NCI-H1930 (cell line): ENCODE measurements at places on chromosomes 12 and 14.

DNA sequence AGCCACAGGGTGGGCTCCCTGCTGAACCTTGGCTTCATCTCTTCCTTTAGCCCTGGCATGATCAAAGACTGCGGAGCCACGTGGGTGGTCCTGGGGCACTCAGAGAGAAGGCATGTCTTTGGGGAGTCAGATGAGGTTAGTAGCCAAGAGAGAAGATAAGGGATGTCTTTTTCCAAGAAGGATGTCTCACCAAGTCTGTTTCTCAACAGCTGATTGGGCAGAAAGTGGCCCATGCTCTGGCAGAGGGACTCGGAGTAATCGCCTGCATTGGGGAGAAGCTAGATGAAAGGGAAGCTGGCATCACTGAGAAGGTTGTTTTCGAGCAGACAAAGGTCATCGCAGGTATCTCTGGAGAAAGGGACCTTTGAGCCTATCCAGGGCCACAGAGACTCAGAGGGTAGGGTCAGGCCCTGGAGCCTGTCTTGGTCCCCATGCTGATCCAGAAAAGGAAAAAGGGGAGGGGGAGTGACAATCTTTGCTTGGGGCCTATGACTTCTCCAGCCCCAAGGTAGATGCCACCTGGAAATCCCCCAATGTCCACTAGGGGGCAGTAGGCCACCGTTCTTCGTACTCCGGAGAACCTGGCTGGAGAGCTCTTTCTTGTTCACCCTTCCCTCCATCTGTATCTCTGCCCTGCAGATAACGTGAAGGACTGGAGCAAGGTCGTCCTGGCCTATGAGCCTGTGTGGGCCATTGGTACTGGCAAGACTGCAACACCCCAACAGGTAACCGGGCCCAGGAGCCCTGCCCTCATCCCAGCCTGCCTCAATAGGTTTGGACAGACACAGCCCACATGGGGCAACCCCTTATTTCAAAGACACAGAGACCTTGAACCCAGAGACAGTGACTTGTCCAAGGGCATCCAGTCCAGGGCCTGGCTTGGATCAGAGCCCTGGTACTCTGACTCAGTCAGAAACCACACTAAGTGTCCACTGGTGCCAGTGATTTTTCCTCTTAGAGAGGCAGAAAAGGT, 2.0 kb downstream of the TPI1 start:
- peak; percentile 87 for DNase-seq

- no peak for DNase-seq
These were observed 33.2 kb upstream of the RAD51AP1 start for GRCh38 chr12:4505376-4505986.

GRCh38 chr14:22059201-22059600, 385.6 kb upstream of the OR4E1 start:
- DNase-seq = no peak

GRCh38 chr14:88987516-88987915, 163.1 kb downstream of the TTC8 start:
- DNase-seq = no peak

- no peak for DNase-seq
These were observed 3.5 kb upstream of the UTP20 start for GRCh38 chr12:101276433-101276832.

DNA sequence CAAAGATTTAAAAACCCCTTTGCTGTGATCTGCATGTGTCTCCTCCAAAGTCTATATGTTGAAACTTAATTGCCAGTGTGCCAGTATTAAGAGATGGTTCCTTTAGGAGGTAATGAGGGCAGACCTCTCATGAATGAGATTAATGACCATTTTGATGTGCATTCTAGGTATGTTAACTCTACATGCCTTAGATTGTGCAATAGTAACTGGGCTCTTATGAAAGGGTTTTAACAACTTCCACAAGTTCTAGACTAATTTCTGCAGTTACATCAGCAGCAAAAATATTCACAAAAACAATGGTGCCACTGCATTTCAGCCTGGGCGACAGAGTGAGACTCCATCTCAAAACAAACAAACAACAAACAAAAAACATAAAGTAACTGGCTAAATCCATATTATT, 3.8 kb upstream of the TAS2R10 start:
- no peak for DNase-seq

DNA sequence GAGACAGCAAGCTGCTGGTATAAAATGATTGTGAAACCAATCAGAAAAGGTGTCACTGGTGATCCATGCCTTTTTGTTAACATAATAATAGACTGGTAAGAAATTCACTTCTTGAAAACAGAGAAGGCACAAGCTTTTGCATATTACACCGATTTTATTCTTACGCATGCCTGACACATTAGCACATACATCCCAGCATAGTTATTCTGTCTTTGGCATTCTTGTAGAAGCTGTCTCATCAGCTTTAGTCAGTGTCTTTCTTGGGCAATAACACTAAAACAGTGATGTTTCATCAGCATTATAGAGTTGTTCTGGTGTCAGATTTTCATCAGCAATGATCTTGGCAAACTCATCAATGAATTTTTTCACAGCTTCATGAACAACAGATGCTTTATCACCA, 283.4 kb upstream of the TMTC1 start:
- no peak for DNase-seq

- no peak for DNase-seq
These were observed 9.2 kb upstream of the PNMA1 start for GRCh38 chr14:73723406-73723796.

DNA sequence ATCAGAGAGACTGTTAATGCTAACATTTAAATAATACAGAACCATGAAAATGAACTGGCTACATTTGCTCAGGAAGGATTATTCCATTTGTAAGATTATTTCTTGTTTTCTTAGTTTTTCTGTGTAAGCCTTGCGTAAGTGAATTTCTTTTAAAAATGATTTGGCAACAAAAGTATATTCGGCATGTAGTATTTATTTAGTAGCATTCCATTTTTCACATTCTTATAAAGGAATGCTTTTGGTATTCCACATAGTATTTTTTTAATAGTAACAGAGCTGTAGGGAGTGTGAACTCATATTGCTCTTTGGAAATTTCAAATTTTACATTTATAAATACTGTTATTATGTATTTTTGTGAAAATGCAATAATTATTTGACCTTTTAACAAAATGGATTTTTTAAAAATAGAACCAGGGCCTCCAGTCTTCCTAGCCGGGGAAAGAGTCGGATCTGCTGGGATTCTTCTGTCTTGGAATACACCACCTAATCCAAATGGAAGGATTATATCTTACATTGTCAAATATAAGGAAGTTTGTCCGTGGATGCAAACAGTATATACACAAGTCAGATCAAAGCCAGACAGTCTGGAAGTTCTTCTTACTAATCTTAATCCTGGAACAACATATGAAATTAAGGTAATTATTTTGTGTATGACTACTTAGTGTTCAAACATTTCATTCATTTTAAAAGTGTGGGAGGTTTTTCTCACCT, 1.2 kb downstream of the PTPRQ start:
- no peak for DNase-seq

DNA sequence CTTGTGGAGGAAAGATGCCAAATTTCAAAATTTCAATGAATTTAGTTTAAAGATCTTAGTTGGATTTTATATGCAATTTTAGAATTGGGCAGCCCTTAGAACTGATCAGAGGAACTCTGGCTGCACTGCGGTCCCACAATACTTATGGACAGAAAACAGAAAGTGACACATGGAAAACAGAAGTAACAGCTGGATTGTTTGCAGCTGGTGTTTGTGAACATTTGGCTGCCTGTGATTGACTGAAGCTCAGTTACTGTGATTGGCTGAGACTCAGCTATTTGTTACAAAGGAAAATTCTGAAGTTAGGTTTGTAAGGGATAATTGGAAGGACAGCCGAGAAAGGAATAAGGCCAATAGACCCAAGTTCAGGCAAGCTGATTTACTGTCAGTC, 10.0 kb upstream of the KRT86 start:
- DNase-seq = no peak

DNA sequence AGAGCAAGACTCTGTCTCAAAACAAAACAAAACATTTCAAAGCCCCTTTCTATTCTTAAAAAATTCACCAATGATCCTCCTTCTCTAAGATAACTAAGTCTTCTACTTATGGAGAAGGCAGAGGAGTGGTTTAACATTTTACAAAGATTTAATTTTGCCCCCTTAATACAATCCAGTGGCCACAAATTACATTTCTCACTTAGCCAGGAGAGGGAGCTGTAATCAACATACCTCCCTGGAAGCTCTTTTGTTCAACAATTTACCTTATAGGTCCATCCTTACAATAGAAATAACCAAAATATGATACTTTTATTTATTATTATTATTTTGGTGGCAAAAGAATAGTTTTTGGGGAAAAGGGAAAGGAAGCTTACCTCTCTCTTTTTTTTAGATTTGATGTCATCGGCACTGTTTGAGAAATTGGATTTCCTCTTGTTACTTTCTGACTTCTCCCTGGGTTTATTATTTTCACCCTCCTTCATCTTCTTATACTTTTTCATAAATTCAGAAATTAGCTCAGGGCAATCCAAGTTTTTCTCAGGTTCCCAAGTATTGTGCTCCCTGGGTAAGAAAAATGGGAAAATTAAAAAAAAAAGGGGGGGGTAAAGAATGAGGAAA, 28.1 kb downstream of the CBX5 start:
- no peak for DNase-seq

GRCh38 chr14:99118046-99118721, 153.8 kb downstream of the BCL11B start:
- DNase-seq = no peak

DNA sequence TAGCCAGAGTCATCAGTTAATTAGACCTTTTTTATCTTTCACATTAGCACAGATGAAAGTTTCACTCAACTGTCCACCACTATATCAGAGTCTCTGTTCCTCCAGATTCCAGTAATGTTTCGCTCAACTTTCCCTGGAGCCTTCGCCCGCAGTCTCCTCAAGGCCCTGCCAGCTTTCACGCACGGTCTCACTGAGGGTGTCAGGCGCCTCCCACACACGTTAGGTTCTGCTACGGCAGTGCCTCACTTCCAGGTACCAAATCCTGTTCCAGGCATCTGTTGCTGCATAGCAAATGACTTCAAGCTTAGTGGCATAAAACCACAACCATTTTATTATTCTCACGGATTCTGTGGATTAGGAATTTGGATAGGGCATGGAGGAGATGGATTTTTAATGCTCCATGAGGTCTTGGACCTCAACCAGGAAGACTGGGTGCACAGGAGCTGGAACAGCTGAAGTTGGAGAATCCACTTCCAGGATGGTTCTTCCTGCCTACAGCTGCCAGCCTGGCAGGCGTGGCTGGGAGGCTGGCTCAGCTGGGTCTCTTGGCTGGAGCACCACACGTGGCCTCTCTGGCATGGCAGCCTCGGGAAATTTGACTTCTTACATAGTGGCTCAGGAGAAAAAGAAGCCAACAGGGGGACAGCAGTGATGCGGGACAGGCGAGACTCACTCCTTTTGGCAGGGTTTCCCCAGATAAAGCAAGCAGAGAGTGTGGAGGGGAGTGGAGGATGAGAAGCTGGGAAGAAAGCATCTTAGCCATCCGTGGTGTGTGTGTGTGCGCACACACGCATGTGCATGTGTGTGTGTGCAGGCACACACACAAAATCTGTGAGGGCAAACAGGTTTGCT, 21.3 kb upstream of the BCDIN3D start:
- no peak for DNase-seq

- DNase-seq = no peak
These were observed 106.7 kb downstream of the PRMT8 start for GRCh38 chr12:3597526-3598210.

DNA sequence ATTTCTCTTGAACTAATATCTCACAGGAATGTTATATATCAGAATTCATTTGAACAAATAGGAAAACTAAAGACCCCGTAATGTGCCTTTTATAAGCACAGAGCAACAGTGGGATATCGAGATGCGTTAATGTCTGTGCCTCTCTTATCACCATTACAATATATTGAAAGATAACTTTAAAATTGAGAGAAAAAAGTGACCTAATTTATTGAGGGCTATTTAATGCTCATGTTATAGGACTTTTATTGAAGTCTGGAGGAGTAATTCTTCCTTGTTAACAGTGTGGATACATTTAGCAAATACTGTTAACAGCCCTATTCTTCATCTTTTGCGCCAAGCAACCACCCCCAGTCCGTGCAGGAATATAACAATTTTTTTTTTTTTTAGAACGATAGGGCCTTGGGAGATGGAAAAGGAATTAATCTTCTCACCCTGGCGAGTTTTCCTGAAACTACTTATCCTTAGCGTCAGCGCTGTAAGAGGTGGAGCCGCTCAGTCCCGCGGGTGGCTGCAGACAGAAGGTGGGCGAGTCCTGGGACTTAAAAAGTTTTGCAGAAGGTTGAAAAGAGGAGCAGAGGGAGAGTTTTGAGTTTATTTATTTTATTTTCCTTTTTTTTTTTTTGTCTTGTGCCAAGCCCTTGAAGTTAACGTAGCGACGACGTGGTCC, 11.0 kb downstream of the FOXG1 start:
- DNase-seq = no peak

DNA sequence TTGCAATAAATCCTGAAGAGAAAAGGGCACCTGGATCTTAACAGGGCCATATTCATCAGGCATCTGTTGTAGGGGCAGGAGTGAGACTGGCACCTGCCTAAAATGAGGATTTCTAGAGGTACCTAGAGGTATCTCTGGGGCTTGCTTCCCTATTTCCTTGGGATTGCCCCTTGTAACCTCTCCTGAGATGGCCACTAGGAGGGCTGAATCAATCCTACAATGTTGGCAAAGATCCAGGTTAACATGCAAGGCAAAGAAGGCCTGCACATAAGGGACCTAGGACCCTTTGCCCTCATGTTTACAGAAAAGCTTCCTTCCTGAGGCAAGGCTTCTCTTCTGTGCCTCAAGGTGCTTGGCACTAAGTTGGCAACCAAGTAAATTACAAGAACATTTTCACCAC, 25.8 kb upstream of the CLEC4E start:
- DNase-seq = no peak

- DNase-seq = no peak
These were observed 1.0 kb downstream of the BORCS5 start for GRCh38 chr12:12357719-12358461.

DNA sequence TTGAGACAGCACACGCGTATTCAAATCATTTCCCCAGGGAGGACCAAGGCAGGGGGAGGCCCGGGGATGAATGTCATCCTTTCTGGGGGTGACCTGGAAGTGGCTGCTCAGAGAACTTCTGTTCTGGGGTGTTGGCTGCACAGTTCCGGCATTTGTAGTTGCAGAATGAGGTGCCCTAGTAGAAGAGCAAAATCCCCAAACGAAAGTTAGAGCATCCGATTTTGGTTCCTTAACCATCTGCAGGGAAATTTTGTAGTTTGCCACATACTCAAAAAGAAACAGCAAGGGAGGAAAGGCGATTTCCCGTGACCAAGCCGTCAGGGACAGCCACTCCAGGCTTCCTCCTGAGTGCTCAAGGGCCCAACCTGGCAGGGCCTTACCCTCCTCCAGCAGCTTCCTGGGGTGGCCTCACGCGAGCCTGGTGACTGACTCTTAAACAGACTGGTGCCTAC, 13.0 kb upstream of the TRAF3 start:
- DNase-seq = no peak

DNA sequence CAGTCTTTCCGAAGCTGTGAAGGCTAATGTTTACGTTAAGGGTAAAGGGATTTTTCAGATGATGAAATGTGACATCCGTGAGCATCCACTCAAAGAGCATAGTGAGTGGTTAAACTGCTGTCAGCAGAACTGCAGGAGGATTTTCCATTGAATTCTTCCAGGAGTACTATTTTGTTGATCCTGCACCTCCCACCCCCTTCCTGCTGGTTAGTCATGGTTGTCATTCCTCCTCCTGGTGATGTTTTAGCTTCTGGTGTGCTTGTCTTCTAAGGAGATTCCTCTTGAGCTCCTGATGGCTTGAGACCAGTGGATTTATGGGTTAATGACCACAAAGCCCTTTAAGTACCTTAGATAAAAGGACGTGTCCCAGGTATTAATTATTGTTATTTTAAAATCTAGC, 2.4 kb upstream of the GPRC5D start:
- DNase-seq = no peak
